ENCODE measurements at places on chromosomes 13 and 19. TPM values are rescaled to one million over a fixed set of nuclear protein-coding genes. Genes with fewer than 3 reads are reported as not detected.

Gene CEACAM16
- not detected for total RNA-seq

- DNase-seq: no peak
Measured at GRCh38 chr13:94556041-94556440, 39.9 kb downstream of the TGDS start.

- DNase-seq: peak; percentile 2
Measured at GRCh38 chr13:93476175-93476574, 249.6 kb downstream of the GPC6 start.

- peak; percentile 32 for DNase-seq
Measured at GRCh38 chr13:76016799-76017400, 380.8 kb downstream of the LMO7 start.

- no peak for DNase-seq
Measured at GRCh38 chr13:29855009-29855408, 4.6 kb upstream of the UBL3 start.
